ENCODE measurements at places on chromosomes 12 and 14. TPM values are rescaled to one million over a fixed set of nuclear protein-coding genes. Genes with fewer than 3 reads are reported as not detected.

NGB gene
- total RNA-seq = not detected

SOCS4 gene
- 22.2 TPM for total RNA-seq

MMP17 gene
- total RNA-seq = 9.9 TPM

CMTM5 gene
- total RNA-seq = not detected
